Stimulated activated CD4-positive, alpha-beta T cell treated with anti-CD3 and anti-CD28 coated beads, Interleukin-1b, Interleukin-23, amount 100 ng/mL, for 1 hour (primary cell): ENCODE measurements at places on chromosomes 2 and 18.
A peak's percentile ranks its signal among the peaks of the same experiment; 100 is the strongest.

GRCh38 chr2:103773884-103774283 lies 1012.1 kb downstream of the TMEM182 start:
- DNase-seq: no peak

DNA sequence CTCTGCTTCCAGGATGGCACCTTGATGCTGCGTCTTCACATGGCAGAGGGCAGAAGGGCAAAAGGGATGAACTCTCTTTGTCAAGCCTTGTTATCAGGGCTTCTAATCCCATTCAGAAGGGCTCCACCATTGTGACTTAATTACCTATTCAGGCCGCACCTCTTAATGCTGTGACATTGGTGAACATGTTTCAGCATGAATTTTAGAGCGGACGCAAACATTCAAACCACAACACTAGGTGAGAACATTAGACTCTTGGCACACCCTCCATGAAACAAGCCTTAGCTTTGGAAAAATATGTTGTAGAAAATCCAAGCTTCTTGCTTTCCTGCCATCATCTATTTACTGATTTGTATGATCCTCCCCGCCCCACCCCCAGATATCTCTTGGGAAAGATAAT lies 17.9 kb downstream of the DAW1 start:
- DNase-seq: no peak

DNA sequence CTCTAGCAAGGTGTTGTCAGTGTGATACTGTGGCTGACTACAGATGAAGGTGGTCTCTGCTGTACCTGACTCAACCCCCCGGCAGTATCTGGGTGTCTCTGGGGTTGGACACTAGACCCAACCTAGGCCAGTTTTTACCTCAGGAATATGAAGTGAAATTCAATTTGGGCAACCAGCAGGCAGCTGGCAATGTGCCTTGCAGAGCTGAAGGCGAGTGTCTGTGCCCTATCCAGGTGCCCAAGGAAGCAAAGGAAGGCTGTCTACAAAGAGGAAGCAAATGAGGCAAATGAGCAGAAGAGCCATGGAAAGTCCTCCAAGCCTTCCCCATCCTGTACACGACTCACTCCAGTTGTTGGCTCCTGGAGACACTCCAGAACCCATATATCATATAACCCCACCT lies 264.6 kb upstream of the AGAP1 start:
- DNase-seq: no peak

- no peak for DNase-seq
Observed at GRCh38 chr2:177671662-177672061, 279.1 kb downstream of the AGPS start.

GRCh38 chr2:44169155-44169898 lies 652 bp downstream of the PPM1B start:
- DNase-seq: peak; percentile 2

GRCh38 chr2:16739778-16740581 lies 74.3 kb upstream of the CYRIA start:
- no peak for DNase-seq

- no peak for DNase-seq
Observed at GRCh38 chr2:38125842-38126241, 49.9 kb upstream of the CYP1B1 start.

- no peak for DNase-seq
Observed at GRCh38 chr2:66526180-66526579, 91.3 kb downstream of the MEIS1 start.

- DNase-seq: no peak
Observed at GRCh38 chr2:202269585-202269984, 4.0 kb downstream of the NOP58 start.

- DNase-seq: no peak
Observed at GRCh38 chr2:113770929-113771328, 14.5 kb upstream of the SLC35F5 start.

DNA sequence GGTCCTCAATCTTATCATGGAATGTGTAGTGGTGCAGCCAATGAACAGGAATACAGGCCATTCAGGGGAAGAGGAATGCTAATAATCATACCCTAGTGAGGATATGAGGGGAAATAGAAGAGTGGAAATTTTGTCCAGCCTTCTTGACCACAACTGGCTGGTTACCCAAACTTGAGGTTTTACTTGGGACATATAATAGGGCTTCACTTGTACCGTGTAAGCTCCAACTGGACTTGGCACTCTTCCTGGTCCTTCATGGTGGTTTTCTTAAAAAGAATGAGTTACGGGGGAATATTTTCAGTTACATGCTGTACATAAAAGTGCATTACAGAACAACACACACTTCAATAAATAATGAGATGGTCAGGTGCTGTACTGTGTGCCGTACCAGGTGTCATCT lies 234.9 kb upstream of the RASGRP3 start:
- DNase-seq: no peak

GRCh38 chr2:240605867-240606743 lies 19.2 kb upstream of the GPR35 start:
- no peak for DNase-seq

- DNase-seq: no peak
Observed at GRCh38 chr18:30709595-30709994, 332.9 kb downstream of the DSC3 start.

- DNase-seq: no peak
Observed at GRCh38 chr2:192416060-192416459, 221.3 kb upstream of the TMEFF2 start.

DNA sequence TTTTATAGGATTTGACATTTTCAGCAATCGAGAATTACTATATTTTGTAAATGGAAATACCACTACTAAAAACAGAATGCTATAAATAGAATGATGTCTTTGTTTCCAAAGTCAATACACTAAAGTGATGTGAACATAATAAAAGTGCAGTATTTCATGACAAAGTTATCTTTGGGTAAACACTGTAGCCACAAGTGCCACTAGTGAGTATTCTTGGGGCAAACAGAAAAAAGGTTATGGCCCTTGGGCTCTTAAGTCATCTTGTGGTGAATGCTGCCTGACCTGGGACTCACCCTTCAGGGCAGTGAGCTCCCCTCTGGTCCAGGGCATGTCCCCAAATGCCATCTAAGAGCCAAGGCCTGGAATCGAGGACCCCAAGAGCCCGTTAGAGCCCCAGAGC lies 99.2 kb upstream of the KYNU start:
- DNase-seq: no peak

- no peak for DNase-seq
Observed at GRCh38 chr18:25704071-25704470, 352.1 kb upstream of the ZNF521 start.

DNA sequence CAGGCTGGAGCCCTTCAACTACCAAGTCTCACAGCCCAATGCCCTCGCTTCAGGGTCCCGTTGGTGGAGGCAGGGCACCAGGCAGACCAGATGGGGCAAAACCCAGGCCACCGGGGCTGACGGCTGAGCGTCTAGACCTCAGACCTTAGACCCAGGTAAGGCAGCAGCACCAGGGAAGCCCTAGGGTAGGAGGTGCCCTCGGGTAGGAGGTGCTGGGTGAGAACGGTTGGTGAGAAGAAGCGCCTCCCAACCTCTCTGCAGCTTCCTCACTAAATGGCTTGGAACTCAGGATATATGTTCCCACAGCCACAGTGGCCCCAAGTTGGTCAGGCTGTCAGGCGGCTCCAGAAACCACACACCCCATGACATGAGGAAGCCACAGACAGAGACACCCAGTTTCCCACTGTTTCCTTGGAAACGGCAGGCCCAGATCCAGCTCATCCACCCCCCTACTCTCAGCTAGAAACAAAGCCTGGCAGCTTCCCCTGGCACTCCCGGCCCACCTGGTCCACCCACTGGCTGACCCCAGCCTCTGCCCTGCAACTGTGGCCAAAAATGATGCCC lies 13.1 kb upstream of the MLPH start:
- DNase-seq: no peak

DNA sequence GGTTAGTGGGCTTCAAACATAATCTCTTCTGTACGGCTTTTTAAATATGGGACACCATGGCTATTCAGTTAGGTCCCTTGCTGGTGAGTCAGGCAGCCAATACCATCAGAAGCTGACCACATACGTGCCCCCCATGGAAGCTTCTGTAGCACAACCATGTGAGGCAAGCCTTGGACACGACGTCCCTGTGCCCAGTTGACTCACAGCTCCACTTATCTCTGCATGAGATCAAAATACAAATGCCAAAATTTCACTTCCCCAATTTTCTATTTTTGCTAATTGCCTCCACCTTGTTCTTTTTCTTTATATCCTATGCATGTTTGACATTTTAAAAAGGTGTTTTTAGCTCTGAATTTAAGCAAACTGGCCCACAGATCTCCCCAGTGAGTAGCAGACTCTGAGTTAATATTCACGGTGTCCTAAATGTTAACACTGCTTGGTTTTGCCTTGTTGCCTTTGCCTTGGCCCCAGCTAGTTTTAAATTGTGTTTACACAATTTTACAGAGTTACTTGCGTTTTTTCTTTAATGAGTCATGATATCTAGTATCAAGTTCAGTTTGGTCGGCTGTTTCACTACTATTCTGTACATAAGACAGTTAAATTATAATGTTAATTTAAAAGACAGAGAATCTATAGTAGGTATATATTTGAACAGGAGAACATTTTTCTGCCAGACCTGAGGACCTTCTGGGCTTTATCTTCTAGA lies 77.5 kb downstream of the CDCA7 start:
- no peak for DNase-seq

GRCh38 chr2:168471163-168471475 lies 15.0 kb downstream of the CERS6 start:
- DNase-seq: no peak

GRCh38 chr2:84889332-84889731 lies 8.4 kb upstream of the TRABD2A start:
- no peak for DNase-seq

DNA sequence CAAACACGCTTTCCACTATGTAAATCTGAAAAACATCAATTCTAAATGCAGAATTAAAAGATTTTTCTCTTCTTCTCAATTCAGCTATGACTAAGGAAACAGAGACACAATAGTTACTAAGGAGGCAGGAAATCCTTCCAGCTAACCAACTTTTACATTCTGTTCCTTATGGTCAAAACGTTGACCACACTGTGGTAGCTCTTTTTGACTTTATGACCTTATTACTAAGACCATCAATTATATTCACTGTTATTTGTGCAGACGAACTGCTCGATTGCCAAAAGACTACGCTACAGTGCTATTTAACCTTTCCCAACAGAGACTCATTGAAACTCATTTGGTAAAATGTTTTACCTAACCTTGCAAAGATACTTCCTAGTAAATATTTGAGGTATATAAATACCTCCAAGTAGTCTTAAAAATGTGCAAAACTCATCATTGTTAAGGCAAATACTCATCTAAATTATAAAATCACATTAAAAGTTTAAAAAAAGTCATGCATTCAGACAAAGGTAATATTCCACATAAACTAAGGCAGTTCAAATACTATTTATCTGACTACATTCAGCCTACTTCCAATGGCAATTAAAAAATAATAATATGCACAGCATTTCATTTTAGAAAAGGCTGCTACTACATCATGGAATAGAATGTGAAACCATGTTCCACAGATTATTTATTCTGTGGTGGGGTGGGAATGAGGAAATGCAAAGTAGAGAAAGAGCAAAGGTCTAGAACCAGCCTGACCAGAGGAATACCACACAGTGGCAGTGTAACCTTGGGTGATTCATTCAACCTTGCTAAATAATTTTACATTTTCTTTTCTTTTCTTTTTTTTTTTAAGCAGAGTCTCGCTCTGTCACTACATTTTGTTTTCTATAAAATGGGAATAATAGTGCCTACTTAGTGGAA lies 139.9 kb downstream of the THADA start:
- DNase-seq: no peak

DNA sequence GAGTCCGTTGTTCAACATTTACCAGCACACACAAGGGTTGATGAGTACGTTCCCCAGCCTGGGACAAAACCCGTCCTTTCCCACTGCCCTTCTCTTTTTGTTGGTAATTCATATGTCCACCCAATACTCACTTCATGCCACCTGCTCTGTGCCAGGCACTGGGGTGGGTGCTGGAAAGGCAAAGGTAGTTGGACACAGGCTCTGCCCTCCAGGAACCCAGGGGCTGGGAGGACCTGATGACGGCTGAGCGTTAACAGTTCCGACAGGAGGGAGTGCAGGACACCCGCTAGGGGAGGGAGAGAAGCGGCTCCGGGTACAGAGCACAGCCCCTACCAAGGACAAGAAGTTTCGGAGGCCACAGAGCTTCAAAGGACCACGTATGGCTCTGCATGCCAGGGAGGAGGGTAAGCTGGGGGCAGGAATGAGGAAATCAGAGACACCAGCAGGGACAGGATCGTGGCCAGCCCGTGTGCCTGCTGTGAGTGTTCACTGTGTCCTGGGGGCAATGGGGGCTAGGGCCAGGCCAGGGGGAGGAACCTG lies 134.1 kb upstream of the GPC1 start:
- DNase-seq: no peak

GRCh38 chr18:47418746-47419145 lies 167.3 kb upstream of the SKOR2 start:
- no peak for DNase-seq

GRCh38 chr2:133495226-133495625 lies 73.0 kb downstream of the NCKAP5 start:
- DNase-seq: no peak

DNA sequence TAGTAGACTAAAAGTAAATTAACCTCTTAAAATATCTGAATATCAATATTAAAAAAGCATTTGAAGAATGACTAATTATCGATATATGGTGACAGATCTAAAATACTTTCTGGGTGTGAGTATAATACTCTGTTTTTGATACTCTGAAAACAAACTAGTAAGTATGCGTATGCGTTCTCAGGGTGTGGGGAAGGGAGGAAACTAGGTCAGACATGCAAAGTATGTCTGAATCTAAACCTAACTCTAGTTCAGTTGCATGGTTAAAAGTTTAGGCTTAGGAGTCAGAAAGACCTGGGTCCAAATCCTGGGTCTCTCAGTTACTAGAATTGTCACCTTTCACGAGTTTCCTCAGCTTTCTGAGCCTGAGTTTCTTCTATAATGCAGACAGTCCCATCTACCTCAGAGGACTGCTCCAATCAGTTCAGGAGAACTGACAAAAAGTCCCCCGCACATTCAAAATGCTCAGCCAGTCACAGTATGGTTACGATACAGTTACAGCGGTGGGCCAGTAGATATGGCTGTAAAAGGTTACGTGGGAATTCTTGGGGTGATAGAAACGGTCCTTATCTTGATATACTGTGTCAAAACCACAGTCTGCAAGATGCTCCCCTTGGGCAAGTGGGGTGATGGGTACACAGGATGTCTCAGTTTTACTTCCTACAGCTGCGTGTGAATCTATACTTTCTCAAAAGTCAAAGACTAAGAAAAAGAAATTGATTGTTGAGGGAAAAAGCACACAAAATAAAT lies 29.2 kb downstream of the UNC50 start:
- no peak for DNase-seq

- no peak for DNase-seq
Observed at GRCh38 chr2:217467331-217467730, 535.5 kb downstream of the TNS1 start.

DNA sequence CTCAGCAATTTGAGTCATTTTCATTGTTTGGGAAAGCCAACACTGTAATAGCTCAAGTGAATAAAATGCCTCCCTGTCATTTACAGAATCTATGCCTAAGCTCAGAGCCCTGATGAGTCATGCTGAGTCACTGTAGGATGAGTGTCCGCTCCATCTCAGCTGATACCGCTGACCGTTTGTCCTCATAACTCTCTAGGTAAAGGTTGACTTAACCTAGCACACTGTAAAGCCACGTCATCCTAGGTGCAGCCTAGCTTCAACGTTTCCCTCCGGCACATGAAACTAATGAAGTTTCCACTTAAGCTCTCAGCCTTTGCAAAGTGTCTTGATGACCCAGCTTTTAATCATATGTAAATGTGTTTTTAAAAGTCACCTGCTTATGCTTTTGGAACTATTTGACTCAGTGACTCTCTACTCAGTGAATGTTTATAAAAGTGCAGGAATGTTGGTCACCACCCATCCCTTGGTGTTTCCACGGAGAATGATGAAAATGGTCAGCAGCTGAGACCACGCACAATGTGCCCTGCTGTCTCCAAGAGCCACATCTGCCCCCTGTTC lies 154.0 kb downstream of the PMAIP1 start:
- no peak for DNase-seq

- no peak for DNase-seq
Observed at GRCh38 chr2:6212491-6212890, 520.3 kb downstream of the SOX11 start.
